A172 (cell line): ENCODE measurements at places on chromosomes 7 and 10.

- DNase-seq, result no peak
Observed at GRCh38 chr7:2650451-2650850, 18.7 kb downstream of the TTYH3 start.

DNA sequence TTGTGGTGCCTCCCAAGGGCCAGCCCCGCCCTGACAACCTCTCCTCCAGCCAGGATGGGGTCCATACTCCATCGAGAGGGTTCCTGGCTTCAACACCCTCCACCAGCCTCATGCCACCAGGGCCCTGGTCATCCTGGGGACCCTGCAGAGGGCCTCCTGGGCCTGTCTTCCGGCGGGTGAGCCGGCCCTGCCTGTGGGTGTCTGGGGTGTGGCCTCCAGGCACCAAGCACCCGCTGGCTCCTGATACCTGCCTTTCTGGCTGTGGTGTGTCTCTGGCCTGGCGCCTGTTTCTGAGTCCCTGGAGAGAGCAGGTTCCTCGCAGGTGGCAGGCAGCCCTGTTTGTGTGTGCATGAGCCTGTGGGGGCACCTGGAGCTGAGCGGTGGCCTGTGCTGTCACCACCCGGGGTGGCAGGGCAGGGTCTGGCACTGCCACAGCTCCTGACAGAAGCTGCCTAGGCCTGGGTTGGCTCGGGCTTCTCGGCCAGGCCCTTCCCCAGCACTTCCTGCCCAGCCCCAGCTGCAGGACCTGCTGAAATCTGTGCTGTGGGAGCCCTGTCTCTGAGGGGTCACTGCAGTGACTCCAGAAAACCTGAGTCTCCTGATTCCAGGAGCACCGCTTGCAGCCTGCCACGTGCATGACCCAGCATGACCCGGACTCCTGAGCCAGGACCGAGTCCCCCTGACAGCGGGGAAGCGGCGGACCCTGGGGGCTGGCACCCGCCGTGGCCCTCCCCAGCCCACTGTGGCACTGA, 18.4 kb downstream of the ADAM8 start:
- peak; percentile 19 for DNase-seq

- no peak for DNase-seq
Observed at GRCh38 chr10:70111496-70111895, 21.1 kb downstream of the AIFM2 start.

DNA sequence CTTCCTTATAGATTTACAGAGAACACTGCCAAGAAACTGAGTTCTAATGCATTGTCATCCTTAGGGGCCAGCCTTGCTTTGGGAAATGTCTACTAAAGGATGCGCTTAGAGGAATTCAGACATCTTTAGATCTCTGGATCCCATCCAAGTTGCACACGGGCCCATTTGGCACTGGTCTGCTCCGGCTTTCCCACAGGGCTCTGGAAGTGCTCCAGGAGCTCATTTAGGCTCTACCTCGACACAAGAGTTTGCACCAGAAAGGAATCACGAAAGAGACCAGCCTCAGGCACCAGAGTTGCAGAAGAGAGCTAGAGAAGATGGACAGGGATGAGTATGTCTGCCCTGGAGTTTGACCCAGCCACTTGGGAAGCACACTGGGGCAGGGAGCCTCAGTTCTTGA, 150.1 kb upstream of the TMEM72 start:
- no peak for DNase-seq

- DNase-seq, result no peak
Observed at GRCh38 chr10:25064401-25064800, 48.0 kb downstream of the THNSL1 start.

DNA sequence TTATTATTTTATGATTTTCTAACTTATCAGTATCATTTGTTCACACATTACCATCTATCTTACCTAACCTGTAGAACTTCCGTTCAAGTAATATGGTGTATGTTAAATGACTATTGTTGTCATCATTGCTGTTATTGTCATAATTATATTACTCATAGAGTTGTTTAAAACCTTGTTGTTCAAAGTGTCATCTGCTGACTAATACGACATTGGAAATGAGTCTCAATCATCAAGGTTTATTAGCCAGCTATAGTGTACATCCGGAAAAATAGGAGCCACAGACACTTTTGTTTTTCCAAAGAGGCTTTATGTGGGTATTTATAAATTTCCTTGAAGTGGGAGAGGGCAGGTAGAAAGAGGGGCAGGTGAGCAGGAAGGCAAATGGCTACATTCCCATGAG, 386.9 kb upstream of the LRRTM3 start:
- DNase-seq, result no peak

GRCh38 chr10:104274762-104275721, 6.1 kb downstream of the GSTO2 start:
- DNase-seq, result no peak

DNA sequence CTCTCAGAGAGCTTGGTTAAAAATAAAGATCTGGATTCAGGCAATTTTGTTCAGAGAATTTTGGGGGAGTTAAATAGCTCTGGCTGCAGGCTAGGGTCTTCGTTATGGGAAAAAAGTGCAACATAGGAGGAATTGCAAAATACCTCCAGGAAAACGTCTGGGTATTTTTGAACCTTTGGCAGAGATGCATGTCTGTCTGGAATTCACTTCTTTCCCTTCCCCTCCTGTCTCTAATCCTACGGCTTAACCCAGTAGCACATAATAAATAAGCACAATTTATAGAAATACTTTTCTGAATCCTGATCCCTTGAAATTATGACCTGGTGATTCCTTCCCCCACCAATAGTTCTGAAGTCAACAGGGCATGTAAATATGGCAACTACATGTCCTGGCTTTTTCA, 19.3 kb upstream of the NUP205 start:
- DNase-seq, result no peak

DNA sequence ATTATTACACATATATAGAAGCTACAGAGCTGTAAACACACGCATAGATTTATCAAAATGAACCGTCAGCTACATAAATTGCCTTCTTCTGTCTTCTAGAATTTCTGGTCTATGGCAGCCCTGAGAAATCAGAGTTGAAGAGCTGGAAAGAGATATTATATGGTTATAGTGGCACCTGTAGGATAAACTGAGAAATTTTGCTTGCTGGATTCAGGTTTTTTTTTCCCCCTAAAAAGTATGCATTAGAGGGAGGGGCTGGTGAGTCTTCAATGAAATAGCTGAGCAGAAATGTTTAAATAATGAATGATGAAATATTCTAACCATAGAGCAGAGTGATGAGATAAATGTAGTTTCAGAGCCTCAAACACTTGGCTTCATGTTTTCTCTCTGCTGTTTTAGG, 78.0 kb upstream of the DYNC1I1 start:
- no peak for DNase-seq

DNA sequence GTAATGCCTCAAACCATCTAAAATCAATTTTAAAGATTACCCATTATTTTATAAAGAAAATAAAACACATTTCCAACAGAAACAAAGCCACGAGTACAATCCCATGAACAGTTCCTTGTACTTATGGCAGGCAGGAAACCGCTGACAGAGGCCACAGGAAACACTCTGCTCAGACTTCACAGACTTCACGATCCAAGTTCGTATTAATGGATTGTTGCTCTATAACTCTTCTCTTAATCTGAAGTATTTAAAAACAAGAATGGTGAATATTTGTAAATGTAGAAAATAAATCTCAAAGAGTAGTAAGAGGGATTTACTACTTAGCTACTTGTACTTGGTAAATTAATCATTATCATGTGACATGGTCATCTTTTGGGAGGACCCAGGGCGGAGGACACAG, 78.3 kb downstream of the SNX10 start:
- no peak for DNase-seq

DNA sequence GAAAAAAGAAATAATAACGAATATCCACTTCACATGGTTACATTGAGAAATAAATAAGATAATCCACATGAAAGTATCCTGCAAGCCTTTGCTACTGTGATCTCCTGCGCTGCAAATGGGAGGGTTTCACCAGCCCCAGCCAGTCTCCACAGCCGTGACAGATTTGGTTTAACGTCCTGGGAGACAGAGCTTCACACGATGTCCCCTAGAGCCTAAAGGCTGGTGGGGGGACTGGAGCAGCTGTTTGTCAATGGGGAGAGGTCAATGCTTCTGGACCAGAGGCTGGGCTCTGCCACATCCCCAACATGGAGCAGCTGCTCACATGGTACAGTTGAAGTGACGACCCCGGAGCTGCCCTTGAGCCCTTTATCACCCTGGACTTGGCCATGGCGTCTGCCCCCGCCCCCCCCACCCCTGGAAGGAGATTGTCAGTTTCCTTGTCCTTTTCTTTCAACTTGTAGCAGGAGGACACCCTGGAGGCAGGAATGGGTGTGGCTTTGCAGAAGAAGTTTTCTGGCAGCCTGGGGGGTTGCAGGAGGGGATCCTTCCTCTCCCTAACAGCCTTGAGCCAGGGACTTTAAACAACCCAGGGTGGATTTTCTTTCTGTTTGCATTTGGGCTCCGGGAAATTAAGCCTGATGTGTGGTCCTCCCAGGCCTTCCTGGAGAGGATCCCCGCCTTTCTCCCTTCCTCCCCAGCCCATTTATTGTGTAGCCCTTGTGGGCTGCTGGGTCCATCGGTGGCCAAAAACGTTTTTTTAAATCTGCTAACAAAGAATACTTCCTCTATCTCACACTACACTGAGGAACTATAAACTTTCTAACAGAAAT, 37.0 kb upstream of the MXI1 start:
- DNase-seq, result no peak

GRCh38 chr7:131027287-131027773, 293.3 kb upstream of the KLF14 start:
- no peak for DNase-seq
